ENCODE measurements at places on chromosomes 5 and 9. TPM values are rescaled to one million over a fixed set of nuclear protein-coding genes. Genes with fewer than 3 reads are reported as not detected.
A peak's percentile ranks its signal among the peaks of the same experiment; 100 is the strongest.

GRCh38 chr5:33776151-33776660, 115.6 kb downstream of the ADAMTS12 start:
- DNase-seq, result no peak
- no peaks in the 10 kb centered on the region for H3K27me3 ChIP-seq
- H3K4me1 ChIP-seq, result no peaks in the 10 kb centered on the region
- no peaks in the 10 kb centered on the region for H3K36me3 ChIP-seq
- H3K4me3 ChIP-seq, result no peak overlapping the region

DNA sequence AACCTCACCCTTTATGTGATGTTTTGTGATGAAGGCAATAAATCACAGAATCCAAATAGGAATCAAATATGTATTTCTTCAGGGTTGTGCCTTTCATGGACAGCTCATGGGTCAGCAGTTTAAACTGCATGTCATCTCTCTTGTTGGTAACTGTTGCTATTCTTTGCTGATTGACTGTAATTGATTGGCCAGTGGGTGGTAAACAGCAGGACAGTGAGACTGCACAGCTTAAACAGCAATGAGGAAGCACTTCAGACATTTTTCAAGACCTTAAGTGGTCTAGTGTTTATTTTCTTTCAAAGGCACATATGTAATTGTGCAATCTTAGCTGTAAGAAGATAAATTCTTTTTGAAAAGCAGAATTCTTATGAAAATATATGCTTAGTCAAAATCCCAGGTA, 260.5 kb downstream of the COX7C start:
- no peaks in the 10 kb centered on the region for H3K4me1 ChIP-seq
- no peak for DNase-seq

DNA sequence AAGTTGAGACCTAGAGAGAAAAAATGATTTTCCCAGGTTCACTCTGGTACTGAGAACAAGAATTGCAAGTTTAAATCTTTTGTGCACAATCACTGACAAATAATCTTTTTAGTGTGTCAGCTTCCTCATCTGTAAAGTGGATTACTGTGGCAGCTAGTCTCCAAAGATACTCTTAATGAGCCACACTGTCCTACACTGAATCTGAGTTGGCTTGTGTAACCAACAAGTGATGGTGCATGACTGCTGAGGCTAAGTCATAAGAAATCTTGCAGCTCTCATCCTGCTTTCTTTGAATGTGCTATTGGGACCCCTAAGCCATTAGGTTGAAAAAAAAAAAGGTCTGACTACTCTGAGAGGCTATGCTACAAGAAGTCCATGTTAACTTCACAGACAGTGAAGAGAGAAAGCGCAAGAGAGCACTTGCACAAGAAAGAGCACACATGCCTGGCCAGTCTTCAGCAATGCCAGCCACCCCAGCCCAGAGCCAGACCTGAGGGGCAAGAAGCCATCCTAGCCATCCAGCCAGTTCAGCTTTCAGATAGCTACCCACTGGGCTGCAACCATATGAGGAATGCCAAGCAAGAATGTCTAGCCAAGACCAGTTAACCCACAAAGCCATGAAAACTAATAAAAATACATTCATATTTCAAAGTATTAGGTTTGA, 419.4 kb downstream of the RAB3C start:
- H3K27me3 ChIP-seq, result no peaks in the 10 kb centered on the region
- no peak overlapping the region for H3K4me3 ChIP-seq
- H3K27ac ChIP-seq, result no peak overlapping the region
- no peaks in the 10 kb centered on the region for H3K36me3 ChIP-seq
- H3K4me1 ChIP-seq, result no peaks in the 10 kb centered on the region

DNA sequence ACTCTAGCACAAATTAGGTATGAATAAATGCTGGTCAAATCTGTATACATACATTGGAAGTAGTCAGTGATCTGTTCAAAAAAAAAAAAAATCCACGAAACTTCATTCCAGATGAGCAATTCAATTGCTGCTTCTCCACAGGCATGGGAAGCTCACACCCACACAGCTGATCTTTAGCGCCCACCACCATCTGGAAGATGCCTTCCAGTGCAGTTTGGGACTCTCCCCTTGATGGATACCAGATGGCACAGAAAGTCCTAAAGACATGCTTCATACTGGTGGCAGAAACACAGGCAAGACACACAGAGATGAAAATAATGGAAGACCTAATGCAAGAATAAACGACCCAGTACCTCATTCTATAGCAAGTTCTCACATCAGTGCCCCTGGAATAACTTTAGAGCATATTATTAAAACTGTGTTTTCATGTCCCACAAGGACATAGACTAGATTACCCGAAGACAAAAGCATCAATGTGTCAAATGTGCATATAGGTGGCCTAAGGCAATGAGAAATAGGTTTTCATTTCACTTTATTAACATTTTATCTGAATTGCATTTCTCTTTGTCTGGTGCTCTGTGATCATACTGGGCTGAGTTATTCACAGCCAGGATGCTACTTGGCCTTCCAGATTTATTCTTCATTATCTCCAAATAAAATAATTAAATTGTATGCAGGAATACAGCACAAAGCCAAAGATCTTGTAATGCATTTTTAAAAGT, 135.4 kb upstream of the TAS2R1 start:
- no peak for DNase-seq
- H3K4me3 ChIP-seq, result no peak overlapping the region

DNA sequence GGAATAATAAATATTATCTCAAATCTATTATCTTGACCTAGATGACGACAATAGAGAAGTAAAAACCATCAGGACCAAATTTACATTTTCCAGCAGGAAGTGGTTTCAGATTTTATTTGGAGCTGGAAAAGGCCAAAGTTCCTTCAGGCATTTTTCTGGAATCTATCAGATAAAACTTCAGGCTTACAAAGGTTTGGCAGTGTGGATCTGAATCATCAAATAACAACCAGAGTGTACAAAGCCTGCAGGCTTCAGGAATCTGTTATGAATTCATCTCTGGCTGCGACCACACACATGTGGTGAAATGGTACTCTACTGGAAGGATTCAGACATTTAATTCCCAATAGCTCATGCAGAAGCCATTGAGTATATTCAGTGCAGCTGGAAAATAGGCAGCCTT, 726.4 kb upstream of the GRAMD2B start:
- no peaks in the 10 kb centered on the region for H3K36me3 ChIP-seq
- peaks cover 8% of the 10 kb centered on the region for H3K4me1 ChIP-seq
- no peaks in the 10 kb centered on the region for H3K27me3 ChIP-seq
- DNase-seq, result no peak
- H3K4me3 ChIP-seq, result no peak overlapping the region

DNA sequence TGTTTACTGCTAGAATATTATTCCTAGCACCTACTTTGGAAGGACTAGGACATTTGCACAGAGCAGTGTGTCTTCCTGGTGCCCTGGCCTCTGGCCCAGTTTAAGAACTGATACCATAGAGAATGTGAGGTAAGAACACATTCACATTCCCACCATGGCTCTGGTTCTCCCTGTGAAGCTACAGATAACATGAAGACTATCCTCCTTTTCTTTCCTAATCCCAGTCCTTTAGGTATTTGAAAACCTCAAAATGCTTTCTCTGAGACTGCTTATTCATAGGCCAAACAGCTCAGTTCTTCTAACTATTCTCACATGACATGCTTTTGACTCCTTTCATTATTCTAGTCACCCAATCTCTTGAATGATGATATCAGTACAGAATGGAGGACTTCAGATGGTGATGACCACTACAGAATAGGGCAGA, 11.9 kb downstream of the FAM219A start:
- H3K4me1 ChIP-seq, result peaks cover 6% of the 10 kb centered on the region
- DNase-seq, result no peak
- no peak overlapping the region for H3K4me3 ChIP-seq
- no peaks in the 10 kb centered on the region for H3K36me3 ChIP-seq

- peaks cover 23% of the 10 kb centered on the region for H3K4me1 ChIP-seq
- no peak overlapping the region for H3K27ac ChIP-seq
- no peak for DNase-seq
- no peak overlapping the region for H3K4me3 ChIP-seq
Observed at GRCh38 chr5:159210846-159211245, 1.5 kb upstream of the RNF145 start.

GRCh38 chr9:91378695-91379127, 17.0 kb upstream of the AUH start:
- no peaks in the 10 kb centered on the region for H3K4me1 ChIP-seq
- no peak overlapping the region for H3K27ac ChIP-seq
- H3K36me3 ChIP-seq, result no peaks in the 10 kb centered on the region
- DNase-seq, result no peak

DNA sequence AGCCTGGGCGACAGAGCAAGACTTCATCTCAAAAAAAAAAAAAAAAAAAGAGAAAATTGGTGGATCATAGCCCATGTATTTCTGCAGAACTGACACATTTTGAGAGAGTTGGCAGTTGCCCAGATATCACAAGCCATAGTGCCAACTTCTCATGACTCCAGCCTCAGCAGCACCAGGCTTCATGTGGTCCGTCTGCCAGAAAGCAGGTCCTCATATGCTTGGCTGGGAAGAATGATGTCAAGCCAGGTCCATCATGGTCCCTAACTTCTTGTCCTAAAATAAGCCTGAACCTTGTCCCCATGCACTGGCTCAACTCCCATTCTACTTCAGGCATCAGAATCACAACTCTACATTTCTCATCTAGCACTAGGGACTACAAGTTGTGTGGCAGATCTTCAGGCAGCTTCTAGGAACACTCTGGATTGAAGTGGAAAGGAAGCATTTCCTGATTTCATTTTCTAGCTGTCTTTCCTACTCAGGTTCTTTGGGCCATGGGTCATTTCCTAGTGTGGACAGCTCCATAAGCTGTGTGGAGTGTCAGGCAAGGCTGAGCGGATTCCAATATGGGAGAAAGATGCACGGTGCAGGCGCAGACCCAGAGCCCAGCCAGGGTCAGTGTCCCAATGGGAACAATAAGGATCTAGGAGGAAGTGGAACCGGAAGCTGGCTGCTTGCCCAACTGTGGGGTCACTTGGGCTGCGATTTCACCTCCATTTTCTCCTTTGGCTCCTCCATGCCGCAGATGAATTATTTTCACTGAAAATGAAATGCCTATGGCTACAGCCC, 90.1 kb downstream of the LMNB1 start:
- no peak overlapping the region for H3K27ac ChIP-seq
- DNase-seq, result no peak
- H3K4me1 ChIP-seq, result peaks cover 7% of the 10 kb centered on the region
- no peaks in the 10 kb centered on the region for H3K27me3 ChIP-seq
- H3K36me3 ChIP-seq, result no peaks in the 10 kb centered on the region

GRCh38 chr9:137682428-137683105, 63.8 kb downstream of the EHMT1 start:
- DNase-seq, result no peak
- peaks cover 3% of the 10 kb centered on the region for H3K4me1 ChIP-seq
- no peak overlapping the region for H3K4me3 ChIP-seq
- H3K27me3 ChIP-seq, result no peaks in the 10 kb centered on the region
- no peak overlapping the region for H3K27ac ChIP-seq
- peaks cover 2% of the 10 kb centered on the region for H3K36me3 ChIP-seq

DNA sequence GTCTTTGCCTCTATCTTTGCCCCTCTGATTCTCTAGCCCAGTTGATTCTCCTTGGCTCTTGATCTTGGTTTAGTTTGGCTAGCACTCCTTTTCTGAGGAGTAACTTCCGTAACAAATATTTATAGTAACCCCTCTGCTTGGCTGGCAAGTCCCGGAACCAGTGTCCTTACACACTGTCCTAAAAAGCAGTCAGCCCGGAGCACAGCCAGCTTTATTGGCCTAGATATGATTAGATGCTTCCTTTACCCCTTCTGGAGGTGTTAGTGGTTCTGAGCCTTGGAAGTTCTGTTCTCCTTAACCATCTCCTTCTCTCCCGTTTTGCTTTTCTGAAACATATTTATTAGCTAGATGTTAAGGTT, 17.0 kb upstream of the MSMP start:
- no peak for DNase-seq
- H3K4me3 ChIP-seq, result no peak overlapping the region
- peaks cover 11% of the 10 kb centered on the region for H3K4me1 ChIP-seq
- H3K27ac ChIP-seq, result peak overlapping the region; percentile 52
- no peaks in the 10 kb centered on the region for H3K27me3 ChIP-seq
- no peaks in the 10 kb centered on the region for H3K36me3 ChIP-seq

DNA sequence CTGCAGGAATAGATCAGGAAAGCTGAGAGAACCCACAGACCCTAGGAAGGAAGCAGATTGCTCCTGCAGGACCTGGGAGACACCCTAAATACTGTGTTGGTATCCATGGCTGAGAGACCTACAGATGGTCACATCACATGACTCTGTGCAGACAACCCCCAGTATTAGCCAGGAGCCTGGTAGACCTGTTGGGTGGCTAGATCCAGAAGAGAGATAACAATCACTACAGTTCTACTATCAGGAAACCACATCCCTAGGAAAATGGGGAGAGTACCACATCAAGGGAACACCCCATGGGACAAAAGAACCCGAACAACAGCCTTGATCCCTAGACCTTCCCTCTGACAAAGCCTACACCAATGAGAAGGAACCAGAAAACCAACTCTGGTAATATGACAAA, 24.2 kb upstream of the MELK start:
- H3K27me3 ChIP-seq, result no peaks in the 10 kb centered on the region
- DNase-seq, result no peak
- H3K27ac ChIP-seq, result no peak overlapping the region
- H3K4me3 ChIP-seq, result no peak overlapping the region
- no peaks in the 10 kb centered on the region for H3K36me3 ChIP-seq

DNA sequence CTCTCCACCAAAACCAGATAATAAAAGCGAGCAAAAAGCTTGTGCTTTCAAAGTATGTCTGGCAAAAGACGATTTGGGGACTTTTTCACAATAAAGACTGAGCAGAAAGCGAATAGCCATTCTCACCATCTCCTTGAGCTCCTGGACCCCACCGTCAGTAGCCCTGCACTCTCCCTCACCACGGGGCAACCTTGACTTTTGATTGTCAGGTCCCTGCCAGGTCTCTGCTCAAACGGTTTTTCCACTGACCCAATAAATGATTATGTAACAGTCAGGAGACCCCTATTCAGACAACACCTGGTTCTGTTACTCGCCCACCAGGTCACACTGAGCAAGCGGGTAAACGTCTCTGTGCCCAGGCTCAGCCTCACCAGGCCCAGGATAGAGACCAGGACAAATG, 131.3 kb downstream of the MVB12B start:
- H3K4me3 ChIP-seq, result no peak overlapping the region
- no peak for DNase-seq
- no peaks in the 10 kb centered on the region for H3K36me3 ChIP-seq

DNA sequence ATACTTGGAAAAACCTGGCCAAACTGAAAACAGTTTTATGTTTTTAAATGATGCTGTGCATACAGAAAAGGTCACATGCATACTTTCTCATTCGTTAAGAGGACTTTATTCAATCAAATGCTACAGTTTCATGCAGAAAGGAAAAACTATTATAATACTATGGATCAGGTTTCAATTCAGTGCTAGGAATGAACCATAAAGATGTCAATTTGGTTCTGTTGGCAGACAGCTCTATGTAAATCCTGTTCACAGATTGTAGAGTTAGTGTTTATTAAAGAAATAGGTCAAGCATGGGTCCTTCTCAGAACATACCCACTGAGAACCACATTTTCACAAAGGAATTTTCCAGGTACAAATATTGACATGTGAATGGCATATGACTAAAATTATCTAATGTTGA, 57.1 kb downstream of the RETREG1 start:
- no peak overlapping the region for H3K4me3 ChIP-seq
- no peaks in the 10 kb centered on the region for H3K36me3 ChIP-seq
- no peak for DNase-seq

SPATA31A3 gene
- not detected for total RNA-seq

ZFP2 gene
- total RNA-seq, result 1.1 TPM

TCOF1 gene
- 47.0 TPM for total RNA-seq

TNFSF8 gene
- total RNA-seq, result 5.8 TPM

SAXO1 gene
- 1.8 TPM for total RNA-seq

SPAG8 gene
- total RNA-seq, result 0.21 TPM

RXRA gene
- 58.1 TPM for total RNA-seq

CCIN gene
- 1.6 TPM for total RNA-seq

FOXD4L4 gene
- total RNA-seq, result not detected

FBP2 gene
- total RNA-seq, result 0.49 TPM
